ENCODE measurements at places on chromosomes 11 and 22.

DNA sequence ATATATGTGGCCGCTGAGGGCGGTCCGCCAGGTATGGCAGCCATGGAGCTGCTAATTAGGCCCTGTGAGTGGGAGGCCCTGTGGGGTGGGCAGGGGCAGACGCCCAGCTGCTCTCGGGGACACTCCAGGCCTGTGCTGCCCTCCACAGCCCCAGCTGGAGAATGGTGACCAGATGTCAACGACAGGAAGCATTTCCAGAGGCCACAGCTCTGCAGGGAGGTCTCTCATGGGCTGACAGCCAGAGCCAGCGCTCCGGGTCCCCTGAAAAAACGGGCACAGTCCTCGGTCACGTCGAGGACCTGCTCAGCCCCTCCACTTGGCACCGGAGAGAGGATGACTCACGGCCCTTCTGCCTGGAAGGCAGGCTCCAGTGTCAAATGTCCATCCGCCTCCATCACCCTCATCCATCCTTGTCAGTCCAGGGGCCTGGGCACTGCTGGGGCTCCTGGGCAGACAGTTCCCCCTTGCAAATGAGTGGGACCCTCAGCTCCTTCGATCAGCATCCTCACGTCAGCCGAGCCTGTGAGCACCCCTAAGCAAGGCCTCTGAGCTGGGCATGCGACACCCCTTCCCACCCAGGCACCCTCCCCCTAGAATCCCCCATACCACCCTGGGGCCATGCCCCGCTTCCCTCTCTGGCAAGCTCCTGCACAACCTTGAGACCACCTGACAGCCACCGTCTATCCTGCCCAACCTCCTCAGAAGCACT, 1.9 kb downstream of the BID start:
- DNase-seq, result no peak

- DNase-seq, result no peak
These were observed 774.3 kb downstream of the FAM181B start for GRCh38 chr11:81959341-81959740.

DNA sequence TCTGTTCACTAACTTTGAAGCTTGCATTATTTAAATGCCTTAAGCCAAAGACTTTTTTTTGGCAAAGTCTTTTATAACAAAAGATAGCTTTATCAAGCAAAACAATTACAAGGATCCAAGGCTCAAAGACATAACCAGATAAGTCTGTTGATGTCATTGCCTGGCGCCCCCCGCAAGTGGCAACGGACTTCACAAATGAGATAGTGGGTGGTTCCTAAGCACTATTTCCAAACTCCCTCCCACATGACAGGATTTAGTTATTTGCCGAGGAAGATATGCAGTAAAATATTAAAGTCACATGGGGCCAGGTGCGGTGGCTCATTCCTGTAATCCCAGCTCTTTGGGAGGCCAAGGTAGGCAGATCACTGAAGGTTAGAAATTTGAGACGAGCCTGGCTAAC, 194.2 kb upstream of the DDI1 start:
- no peak for DNase-seq

DNA sequence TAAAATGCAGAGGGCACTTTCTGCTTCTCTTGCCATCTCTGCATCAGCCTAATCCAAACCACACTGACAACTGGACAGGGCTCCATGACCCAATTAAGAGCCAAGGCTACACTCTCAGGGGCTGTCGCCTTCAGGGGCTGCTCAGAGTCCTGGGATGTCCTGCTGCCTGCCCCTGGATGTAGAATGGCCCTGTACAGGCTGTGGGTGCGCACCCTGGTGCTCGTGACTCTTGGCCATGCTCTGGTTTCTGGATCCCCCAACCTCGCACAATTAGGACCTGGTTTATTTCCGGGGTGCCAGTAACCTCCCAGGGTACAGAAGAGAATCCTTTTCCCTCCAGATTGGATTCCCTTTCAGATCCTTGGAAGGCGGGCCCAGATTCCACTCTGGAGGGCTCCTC, 11.3 kb downstream of the IFT27 start:
- no peak for DNase-seq

DNA sequence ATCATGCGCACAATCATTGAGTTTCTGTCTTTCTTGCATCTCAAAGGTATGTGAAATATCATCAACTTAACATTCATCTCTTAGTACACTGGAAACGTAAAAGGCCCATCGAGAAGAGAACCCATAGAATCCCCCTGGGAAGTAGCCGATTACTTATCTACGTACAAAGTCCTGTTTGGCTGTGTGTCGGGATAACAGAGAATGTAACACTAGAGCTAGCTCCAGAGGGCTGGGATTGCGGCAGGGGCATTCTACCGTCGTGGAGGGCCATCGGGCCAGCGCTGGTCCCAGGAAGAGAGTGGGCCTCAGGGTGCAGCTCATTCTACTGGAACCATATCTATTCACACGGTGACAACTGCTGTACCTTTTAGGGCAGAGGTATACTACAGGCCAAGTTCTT, 4.5 kb downstream of the GAL start:
- DNase-seq, result no peak

GRCh38 chr11:71998649-71999310, at the start of gene IL18BP:
Gene IL18BP, plus strand, starts transcription at chr11:71998909. Its CDS starts 1,076 bp downstream, at chr11:71999985.
- DNase-seq, result no peak

DNA sequence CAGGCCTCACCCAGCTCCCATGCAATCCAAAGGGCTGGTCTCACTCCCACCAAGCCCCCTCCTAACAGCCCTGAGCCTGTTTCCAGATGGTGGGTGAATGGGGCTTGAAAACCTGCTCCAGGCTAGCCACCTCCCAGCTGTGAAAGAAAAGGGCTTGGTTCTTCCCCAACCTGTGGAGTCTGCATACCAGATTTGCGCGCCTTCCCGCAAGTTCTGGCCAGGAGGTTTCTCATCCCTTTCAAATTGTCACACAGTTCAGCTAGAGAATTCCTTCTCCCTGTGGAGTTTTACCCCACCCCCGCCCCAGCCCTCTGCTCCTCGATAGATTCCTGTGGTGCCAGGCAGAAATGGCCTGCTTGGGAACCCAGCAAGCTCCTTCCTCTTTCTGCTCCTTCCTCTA, 734.6 kb upstream of the FAT3 start:
- DNase-seq, result no peak

DNA sequence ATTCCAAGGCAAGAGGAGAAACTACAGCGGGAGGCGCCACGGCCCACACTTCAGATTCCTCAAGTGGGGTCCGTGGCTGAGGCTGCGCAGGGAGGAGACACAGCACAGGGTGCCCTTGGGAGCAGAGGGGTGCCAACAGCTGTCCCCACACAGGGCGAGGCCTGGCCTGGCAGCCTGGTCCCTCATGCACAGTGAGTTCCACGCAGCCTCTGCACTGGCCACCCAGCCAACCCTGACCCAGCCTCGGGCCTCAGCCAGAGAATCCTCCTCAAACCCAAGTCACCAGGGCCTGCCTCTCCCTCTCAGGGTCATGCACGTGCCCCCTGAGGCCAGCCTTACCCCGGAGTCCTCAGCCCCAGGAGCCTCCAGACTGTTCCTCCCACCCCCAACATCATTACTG, 22.4 kb upstream of the MOB2 start:
- DNase-seq, result no peak

- DNase-seq, result no peak
These were observed 585.4 kb downstream of the SOX6 start for GRCh38 chr11:15770798-15771414.

- DNase-seq, result no peak
These were observed 95.5 kb downstream of the PDHX start for GRCh38 chr11:35011944-35012343.

GRCh38 chr11:35083181-35083430, 55.9 kb upstream of the CD44 start:
- no peak for DNase-seq

GRCh38 chr22:34776817-34777216, 289.1 kb upstream of the ISX start:
- DNase-seq, result no peak

DNA sequence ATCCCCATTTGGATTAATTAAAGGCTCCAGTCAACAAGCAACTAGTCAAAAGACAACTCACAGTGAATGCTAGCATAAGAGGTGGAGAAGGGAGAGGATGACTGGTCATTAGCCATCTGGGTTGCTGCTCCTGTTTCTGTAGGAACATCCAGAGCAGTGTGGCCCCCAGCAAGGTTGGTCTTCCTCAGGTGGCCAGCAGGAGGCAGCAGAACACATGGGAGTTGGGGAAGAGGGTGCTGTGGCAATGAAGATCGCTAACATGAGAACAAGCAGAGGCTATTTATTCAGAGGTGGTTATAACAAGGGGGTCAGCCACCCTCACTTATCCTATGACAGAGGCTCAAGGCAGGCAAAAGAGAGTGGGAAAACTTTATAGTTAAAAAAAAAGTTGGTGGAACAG, 21.3 kb downstream of the IZUMO1R start:
- no peak for DNase-seq

DNA sequence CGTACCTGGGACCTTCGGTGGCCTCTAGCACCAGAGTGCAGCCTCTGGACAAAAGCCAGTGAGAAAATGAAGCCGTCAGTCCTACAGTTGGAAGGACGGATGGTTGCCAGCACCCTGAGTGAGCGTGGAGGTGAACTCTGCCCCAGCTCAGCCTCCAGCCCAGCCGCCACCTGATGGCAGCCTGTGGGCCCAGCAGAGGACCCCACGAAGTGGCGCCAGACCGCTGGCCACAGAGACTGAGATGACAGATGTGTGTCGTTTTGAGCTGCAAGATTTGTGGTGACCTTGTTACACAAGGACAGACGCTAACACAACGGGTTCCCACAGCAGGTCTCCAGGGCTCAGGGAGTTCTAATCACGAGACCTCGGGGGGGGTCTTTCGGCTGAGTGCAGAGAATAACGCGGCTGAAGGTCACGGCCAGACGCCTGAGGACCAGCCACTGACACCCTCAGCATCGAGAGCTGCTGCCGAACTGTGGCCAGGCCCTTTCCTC, 75.0 kb downstream of the BRD1 start:
- DNase-seq, result no peak

- DNase-seq, result no peak
These were observed 23.0 kb upstream of the KCNJ11 start for GRCh38 chr11:17411418-17411817.

- DNase-seq, result no peak
These were observed 38.5 kb downstream of the RTL6 start for GRCh38 chr22:44459551-44459950.

- no peak for DNase-seq
These were observed 21.7 kb upstream of the BAIAP2L2 start for GRCh38 chr22:38132136-38132535.

GRCh38 chr22:32142600-32142999, 16.5 kb downstream of the C22orf42 start:
- no peak for DNase-seq

GRCh38 chr11:61966734-61967115, 709 bp downstream of the FTH1 start:
- DNase-seq, result no peak

DNA sequence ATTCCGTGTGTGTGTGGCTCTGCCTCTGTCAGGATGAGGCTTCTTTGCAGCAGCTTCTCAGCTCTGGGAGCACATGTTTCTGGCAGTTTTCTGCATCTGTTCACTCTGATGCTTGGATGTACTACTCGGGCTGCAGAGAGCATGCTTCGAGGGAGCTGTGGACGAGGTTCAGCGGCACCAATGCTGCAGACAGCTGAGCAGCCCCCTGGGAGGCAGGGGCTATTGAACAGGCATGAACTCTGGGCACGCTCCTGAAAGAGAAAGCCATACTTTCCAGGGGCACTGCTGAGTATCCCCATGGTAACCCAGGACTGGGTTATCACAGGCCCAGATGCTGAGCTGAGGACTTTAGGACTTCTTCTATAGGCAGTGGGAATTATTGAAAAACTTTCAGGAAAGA, 33.8 kb downstream of the ADAMTS8 start:
- DNase-seq, result no peak

GRCh38 chr11:33734441-33735270, 1.6 kb downstream of the CD59 start:
- DNase-seq, result no peak

GRCh38 chr22:35409783-35410662, 10.1 kb downstream of the MCM5 start:
- DNase-seq, result no peak
